Kidney tubule cell (primary cell): ENCODE measurements at places on chromosomes 13 and 19.

DNA sequence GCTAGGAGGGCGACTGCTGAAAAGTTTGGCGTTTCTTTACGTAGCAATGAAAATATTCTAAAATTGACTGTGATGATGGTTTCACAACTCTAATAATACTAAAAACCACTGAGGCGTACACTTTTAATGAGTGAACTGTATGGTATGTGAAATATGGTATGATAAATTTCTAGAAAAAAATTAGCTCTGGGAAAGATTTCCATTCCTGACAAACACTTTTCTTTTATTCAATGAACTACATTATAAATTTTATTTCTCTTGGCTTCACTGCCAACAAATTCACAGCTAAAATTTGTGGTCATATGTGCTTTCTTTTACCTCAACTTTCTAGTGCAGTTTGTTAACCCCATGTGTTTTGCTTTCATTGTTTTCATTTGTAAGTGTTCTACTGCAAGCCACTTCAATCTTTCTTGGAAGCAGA lies 11.1 kb downstream of the ZC3H13 start:
- no peak for DNase-seq

DNA sequence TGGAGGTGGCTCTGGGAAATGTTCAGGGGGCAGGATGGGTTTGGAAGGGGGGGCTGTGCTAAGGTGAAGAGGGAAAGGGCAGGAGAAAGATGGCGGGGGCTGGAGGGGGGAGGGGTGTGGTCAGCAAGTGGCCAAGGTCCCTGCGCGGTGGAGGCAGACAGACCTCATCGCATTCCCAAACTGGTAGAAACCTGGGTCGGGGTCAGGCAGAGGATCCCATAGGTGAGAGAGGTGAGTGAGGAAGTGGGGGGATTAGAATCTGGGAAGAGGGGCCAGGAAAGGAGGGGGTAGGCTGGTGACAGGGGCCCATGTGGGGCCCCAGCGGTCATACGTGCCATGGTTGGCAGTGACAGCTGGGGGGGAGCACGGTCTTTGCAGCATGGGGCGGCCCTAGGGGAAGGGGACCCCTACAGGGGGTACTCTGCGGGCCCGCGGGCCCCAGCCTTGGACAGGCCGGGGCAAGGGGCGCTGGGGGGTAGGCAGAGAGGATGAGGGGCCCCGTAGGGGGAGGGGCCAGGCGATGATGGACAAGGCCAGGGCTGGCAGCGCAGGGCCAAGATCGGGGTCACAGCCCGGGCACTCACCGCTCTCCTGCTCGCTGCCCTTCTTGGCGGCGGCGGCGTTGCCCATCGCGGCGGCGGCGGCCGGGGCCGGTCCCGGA lies 514 bp downstream of the PRKACA start:
- no peak for DNase-seq

- DNase-seq, result no peak
Measured at GRCh38 chr19:3593156-3593555, 7.9 kb downstream of the GIPC3 start.

DNA sequence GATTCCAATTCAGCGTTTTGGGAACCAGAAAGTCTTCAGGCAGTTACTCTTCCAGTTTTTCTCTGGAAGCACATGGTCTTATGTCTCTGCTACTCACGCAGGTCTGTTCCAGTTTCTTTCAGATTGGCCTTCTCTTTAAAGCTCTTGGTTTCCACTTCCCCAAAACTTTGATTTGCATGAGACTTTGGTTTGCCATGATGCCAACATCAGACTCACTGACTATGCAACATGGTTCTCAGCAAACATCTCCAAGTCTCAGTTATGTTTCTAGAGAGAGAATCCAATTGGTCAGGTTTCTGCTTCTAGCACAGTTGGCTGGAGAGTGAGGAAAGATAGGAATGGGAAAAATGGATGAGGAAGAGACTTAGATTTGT lies 3.1 kb downstream of the AKAP11 start:
- no peak for DNase-seq

DNA sequence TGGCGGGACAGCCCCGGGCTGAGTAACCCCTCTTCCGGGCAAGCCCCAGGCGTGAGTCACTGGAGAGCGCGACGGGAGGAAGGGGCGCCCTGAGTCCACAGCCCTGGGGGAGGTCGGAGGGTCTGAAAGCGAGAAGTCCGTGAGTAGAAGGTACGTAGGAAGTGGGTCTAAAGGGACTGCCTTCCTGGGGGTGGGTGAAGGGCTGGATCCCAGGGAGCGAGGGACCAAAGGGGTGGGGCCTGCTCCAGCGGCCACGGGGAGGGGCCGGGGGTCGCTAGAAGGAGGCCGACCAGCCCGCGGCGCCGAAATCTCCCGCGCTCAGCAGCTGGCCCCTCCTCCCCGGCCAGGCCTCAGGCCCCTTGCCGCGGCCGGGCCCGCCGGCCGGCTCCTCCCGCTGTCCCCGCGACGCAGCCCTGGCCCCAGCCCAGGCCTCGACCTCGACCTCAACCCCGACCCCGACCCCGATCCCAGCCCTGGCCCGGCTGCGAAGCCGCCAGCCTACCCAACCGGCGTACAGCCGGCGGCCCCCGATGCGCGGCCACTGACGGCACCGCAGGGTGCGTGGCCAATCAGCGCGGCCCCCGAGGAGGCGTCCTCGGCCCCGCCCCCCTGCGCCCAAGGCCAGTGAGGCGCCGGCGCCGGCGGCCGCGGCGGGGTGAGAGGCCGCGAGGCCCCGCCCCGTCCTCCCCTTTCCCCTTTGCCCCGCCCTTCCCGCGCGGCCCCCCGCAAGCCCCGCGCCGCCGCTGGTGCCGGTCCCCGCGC lies 22.6 kb downstream of the IPO5 start:
- peak; percentile 90 for DNase-seq
